ENCODE measurements at places on chromosomes 5 and 9.

GRCh38 chr5:164577742-164578141 is 1072.3 kb downstream of the MAT2B start:
- DNase-seq: no peak

DNA sequence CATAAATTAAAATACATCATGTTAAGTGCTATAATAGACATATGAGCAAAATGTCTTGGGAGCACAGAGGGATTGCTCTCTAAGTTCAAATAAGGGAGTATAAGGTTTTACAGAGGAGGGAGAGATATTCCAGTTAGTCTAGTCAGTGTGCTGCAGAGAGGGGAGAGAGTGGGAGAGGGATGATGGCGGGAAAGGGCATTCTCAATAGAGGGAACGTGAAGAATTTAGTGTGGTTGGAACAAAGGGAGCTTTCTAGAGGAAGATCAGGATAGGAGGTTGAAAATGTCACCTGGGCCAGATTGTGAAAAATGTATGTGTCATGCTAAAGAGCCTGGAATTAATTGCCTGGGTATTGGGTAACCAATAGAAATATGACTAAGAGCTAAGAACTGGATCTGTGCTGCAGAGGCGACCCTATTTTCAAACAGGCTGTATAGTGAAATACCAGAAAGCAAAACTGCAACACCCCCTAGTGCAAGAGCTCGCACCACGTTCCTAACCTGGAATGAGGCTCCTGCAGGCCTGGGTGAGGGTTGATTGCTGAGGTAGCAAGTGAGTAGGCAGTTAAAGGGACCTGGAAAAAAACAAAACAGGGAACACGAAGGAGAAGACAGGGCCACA is 791.8 kb upstream of the C9orf72 start:
- DNase-seq: no peak

DNA sequence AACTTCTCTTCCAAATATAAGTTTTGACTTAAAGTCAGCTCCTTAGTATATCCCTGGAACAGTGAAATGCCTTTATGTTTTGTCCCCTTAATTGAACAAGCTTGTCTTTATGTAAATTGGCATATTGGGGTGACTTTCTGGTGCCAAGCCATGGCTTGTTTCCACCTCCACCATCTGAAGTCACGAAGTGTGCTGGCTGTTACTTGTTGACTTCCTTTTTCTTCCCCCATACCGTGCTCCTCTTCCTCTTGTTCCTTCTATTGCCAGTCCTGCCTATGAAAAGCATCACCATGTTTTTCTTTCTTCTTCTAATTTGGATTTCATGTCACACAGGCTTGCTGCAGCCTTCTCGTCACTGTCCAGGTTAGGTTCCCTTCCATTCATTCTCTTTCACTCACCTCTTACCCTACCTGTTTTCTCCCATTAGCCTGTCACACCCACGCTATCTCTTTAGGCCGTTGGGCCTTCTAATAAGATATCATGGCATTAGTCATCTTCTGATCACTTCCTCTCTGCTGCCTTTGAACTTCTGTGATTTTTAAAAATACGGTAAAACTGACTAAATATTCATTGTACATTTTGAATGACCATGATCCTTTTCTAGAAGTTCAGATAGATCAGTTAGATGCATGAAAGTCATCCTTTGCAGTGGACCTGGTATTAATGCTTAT is 48.1 kb downstream of the IQGAP2 start:
- no peak for DNase-seq

DNA sequence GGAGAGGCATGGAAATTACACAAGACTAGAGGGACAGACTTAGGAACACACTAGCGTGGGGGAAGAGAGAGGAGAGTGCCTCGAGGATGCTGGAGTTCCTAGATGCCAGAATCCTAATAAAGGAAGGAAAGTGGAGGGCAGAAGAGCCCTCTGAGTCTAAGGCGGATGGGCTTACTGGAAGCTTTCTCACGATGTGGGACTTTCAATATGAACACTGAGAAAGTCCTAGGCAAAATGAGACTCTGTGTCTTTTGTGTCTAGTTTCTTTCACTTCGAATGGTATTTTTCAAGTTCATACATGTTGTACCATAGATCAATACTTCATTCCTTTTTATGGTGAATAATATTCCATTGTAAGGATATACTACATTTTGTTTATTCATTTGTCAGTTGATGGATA is 239.4 kb downstream of the NSG2 start:
- DNase-seq: no peak

DNA sequence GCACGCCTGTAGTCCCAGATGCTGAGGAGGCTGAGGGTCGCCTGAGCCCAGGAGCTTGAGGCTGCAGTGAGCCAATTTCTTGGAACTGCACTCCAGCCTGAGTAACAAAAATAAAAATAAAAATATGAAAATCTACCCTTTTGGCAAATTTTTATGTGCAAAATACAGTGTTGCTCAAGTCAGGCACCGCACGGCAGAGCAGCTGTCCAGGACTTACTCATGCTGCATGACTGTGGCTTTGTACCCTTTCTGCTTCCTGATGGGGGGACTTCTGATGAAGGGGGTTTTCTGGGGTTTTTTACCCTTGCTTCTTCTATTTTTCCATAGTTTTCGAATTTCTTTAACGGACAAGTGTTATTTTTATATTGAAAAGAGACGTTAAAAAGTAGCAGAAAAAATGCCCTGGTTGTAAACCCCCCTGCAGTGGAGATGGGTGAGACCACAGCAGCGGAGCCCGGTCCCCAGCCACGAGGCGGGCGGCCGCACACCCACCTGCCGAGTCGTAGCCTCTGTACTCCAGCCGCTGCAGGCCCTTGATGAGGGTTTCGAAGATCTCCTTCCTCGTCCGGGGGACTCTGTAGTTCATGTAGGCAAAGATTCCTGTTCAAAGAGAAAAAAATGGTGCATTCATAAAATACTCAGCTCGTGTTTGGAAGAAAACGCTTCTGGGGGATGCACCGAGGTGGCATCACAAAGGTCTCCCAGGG is 15.0 kb downstream of the GFPT2 start:
- no peak for DNase-seq

DNA sequence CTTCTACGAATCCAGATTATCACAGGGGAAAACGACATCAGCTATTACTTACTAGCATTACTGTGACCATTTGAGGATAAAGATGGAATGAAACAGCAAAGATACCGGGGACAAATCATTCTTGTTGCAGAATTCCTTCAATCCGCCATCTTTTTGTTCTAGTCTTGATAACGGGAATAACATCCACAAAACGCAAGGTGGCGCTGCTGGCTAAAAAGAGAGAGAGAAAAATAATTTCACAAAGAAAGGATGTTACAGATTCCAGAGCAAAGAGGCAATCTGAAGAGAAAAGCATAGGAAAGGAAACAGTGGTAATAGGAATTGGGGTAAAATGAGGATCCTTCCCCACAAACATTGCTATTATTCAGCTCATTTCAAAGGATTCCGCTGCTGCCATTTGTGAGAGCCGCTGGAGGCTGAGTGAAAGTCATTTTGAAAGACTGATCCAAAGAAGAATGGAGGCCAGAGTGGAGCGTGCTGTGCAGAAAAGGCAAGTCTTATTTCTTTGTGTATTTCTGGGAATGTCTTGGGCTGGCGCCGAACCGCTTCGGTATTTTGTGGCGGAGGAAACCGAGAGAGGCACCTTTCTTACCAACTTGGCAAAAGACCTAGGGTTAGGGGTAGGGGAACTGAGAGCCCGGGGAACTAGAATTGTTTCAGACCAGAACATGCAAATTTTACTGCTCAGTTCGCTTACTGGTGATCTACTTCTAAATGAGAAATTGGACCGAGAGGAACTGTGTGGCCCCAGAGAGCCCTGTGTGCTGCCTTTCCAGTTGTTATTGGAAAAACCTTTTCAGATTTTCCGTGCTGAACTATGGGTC is at the start of gene PCDHB7:
Gene PCDHB7, plus strand, starts transcription at position 264 of the 824 bp plus-strand sequence. Its CDS starts 192 bp downstream, at position 456.
- DNase-seq: no peak

DNA sequence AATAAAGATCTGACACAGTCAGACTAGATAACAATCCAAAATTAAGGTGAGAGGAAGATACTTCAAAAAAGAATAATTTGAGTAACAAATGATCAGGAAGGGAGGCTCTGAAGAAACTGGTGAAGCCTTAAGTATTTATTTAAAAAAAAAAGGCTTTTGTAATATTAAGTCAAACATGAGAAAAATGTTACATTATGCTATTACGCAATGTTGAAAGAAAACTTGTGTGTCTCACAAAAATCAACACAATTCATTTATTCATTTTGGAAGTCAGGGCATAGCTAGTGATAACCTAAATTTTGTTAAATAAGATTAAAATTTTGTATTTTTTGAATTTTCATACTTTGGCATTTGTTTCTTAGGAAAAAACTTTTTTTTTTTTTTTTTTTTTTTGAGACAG is 28.2 kb downstream of the WDR41 start:
- DNase-seq: no peak

- no peak for DNase-seq
These were observed 124.2 kb downstream of the PTTG1 start for GRCh38 chr5:160545832-160546231.

- DNase-seq: no peak
These were observed 20.5 kb upstream of the PITX1 start for GRCh38 chr5:135054546-135054945.

DNA sequence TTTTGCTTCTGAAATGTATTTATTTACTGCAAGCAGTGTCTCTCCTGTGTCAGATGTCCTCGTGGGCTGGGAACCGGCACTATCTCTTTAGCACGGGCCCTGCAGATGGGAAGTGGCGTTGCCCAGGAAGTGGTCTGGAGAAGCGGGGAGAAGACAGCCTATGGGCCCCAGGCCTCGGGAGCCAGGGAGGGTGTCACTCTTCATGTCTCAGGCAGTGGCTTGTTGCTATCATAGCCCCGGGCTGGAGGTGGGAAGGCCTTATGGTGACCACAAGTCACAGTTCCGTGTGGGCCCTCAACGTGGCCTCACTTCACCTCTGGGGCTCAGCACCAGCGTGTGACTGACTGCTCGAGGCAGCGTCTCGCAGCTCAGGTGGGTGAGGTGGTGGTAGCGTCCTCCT is 41.4 kb downstream of the SYK start:
- DNase-seq: no peak

GRCh38 chr9:76680716-76681425 is 83.4 kb upstream of the PCA3 start:
- DNase-seq: no peak

DNA sequence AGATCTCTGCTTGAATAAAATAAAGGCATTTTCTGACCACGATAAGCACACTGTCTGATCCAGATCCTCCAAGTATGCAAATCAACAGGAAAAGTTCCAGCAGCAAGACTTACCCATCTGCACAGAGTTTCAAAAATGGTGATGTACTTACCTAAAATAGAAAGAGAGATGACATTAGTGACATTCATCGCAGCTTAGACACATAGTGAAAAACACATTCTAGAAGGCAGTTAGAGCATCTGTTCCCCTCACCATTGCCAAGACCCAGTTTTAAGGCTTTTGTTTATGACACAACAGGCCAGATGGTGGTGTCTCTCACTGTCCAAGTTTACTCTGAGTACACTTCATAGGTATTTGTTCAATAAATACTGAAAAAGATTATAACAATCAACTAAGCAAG is 207.7 kb downstream of the PDE4D start:
- no peak for DNase-seq

- DNase-seq: no peak
These were observed 555.3 kb upstream of the FTMT start for GRCh38 chr5:121296356-121296755.

DNA sequence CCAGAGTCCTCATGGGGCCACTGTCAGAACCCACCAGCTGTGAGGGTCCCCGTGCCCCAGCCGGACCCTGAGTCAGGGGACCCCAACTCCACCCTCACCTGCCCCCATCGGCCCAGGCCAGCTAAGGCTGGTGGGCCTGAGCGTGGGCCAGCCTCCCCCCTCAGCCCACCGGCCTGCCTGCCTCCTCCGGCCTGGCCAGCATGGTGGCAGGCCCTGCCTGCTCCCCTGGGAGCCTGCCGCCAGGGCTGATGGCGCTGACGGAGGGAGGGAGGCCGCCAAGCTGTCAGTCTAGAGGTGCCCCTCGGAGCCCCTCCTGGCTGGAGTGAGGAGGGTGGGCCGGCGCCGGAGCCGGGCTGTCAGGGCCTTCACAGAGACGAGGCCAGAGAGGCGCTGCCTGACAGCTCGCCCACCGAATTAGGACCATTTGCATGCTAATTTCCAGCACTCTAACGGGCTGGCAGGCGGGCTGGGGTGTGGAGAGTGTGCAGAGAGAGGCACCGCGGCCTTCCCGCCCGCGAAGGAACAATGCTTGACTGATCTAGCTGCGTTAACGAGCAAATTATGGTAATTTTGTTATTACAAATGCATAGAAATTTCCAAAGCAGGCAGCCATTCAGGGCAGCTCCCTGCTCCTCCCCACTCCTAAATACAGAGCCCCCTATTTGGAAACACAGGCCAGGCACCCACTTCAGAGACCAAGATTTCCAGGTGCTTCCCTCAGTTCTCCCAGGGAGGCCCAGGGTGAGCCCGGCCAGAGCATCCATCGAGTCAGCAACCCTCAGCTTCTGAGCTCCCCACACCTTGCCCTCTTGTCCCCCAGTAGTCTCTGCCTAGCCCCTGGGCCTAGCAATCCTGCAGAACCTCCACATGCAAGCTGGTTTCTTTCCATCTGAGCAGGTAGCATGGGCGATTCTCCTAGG is 169.3 kb downstream of the PAX5 start:
- no peak for DNase-seq

- DNase-seq: no peak
These were observed 187.0 kb upstream of the TRPM3 start for GRCh38 chr9:71308454-71308853.

- no peak for DNase-seq
These were observed 12.5 kb upstream of the LHX2 start for GRCh38 chr9:123998970-123999621.

DNA sequence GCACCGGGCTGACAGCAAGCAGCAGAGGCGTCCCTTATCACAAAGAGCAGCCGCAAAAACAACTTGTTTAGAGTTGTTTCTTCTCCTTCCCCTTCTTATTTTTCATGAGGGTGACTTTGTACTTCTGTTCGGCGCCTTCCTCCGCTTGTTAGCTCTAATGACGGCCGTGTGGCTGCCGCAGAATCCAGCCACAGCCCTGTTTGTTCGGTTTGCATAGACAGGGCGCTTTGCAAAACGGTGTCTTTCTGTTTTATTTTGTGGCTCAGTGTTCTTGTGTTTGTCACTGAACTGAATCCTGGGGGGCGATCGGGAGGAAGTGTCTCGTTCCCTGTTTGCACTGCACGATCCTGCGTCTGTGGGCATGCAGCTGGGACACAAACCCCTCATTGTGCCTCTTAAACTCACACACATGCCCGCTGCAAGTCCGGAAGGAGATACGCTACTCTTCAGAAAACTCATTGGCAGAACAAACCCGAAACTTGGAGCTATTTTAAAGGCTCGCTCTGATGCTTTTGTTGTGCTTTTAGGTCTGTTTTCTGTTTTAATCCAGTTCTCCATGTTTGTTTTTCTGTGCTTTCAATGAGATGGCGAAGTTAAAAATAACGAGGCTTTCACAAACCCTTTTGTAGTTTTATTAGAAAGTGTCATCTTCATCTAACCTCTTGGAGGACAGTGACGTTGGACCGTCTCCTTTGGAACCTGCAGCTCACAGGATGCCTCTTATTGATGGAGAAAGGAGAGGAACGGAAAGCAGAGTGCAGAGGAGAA is 213.9 kb downstream of the IRX2 start:
- DNase-seq: no peak

All from cortex of kidney (tissue), 1 donor.